ENCODE measurements at places on chromosomes 16 and 17. TPM values are rescaled to one million over a fixed set of nuclear protein-coding genes. Genes with fewer than 3 reads are reported as not detected.

NPW gene
- polyA plus RNA-seq, result 10.3 TPM

AIPL1 gene
- polyA plus RNA-seq, result 0.10 TPM

KCNH4 gene
- polyA plus RNA-seq, result not detected

HS3ST3B1 gene
- polyA plus RNA-seq, result 32.7 TPM

SLC47A2 gene
- 5.8 TPM for polyA plus RNA-seq

CHMP6 gene
- polyA plus RNA-seq, result 30.2 TPM

C16orf92 gene
- polyA plus RNA-seq, result not detected

GNG13 gene
- polyA plus RNA-seq, result 0.37 TPM

NLRC3 gene
- 2.2 TPM for polyA plus RNA-seq

RNFT1 gene
- 24.1 TPM for polyA plus RNA-seq

CCL8 gene
- polyA plus RNA-seq, result 0.05 TPM

ASPA gene
- polyA plus RNA-seq, result 34.0 TPM

MYH13 gene
- polyA plus RNA-seq, result 0.25 TPM

- DNase-seq, result no peak
Observed at GRCh38 chr17:80876950-80877728, 114.5 kb upstream of the CHMP6 start.

GRCh38 chr16:87636050-87636684, 33.9 kb downstream of the JPH3 start:
- no peak for DNase-seq

DNA sequence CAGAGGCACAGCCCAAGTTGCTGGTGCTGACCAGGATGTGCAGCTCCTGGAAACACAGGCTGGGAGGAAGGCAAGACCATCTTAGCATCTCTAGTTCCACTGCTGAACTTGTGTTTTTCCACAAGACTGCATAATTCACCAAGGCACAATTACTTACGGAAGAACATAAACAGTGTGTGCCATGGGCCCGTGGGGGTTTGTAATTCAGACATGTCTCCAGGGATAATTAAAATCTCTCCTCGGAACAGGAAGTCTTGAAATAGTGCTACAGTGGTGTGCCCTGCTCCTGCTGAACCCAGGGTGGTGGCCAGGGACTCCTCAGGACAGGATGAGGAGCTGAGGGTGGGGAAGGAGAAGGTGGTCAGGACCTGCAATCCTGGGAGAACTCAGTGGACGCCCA, 188.2 kb downstream of the CCT6B start:
- DNase-seq, result no peak

GRCh38 chr16:76784530-76784929, 406.5 kb upstream of the MON1B start:
- DNase-seq, result no peak

- peak; percentile 12 for DNase-seq
Observed at GRCh38 chr17:62572888-62573401, 54.5 kb upstream of the MRC2 start.

DNA sequence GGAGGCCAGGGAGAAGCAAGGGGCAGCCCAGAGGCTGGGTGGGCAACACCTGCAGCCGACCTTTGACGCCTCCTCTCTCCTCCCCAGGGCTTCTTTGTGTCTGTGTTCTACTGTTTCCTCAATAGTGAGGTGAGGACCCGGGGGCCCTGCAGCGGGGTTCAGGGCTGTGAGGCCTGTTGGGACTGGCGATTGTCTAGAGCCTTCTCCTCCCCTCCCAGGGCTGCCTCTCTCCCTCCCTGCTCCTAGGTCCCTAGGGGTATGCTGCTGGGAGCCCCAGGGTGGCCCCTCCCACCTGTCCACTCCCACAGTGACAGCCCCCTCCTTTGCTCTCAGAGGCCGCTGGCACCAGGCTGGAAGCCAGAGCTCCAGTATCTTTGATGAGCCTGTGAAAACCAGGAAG, 10.8 kb upstream of the SPPL2C start:
- DNase-seq, result no peak

GRCh38 chr17:49578952-49579500, 3.4 kb downstream of the NXPH3 start:
- DNase-seq, result no peak

- no peak for DNase-seq
Observed at GRCh38 chr16:56362057-56362655, 63.2 kb downstream of the AMFR start.

GRCh38 chr16:4593086-4593485, 21.6 kb downstream of the UBALD1 start:
- DNase-seq, result no peak

GRCh38 chr17:39738983-39739884, 1.5 kb downstream of the GRB7 start:
- peak; percentile 55 for DNase-seq

DNA sequence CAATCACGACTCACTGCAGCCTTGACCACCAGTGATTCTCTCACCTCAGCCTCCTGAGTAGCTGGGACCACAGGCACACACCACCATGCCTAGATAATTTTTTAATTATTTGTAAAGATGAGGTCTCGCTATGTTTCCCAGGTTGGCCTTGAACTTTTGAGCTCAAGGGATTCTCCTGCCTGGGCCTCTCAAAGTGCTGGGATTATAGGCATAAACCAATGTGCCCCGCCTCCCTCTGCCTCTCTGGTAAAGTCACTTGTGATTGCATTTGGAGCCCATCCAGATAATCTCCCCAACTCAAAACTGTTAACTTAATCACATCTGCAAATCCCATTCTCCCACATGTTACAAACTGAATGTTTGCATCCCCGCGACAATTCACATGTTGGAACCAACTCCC, 11.8 kb upstream of the PECAM1 start:
- no peak for DNase-seq

DNA sequence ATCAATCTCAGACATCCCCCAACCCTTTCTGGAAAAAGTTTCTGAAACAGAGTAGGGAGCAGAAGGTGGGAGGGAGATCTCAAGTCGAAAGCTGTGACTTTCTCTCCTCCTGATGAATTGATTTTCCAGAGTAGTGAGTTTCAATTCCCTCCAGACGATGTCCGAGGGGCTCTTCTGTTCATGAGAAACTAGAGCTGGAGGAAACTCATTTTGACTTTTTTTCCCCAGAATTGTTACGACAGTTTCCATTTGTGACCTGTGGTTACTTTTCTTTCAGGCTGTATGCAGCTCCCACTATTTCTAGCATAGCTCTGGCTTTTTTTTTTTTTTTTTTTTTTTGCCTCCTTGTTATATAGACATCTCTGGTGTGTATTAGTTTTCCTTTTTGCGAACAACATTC, 422.1 kb upstream of the SALL1 start:
- no peak for DNase-seq

DNA sequence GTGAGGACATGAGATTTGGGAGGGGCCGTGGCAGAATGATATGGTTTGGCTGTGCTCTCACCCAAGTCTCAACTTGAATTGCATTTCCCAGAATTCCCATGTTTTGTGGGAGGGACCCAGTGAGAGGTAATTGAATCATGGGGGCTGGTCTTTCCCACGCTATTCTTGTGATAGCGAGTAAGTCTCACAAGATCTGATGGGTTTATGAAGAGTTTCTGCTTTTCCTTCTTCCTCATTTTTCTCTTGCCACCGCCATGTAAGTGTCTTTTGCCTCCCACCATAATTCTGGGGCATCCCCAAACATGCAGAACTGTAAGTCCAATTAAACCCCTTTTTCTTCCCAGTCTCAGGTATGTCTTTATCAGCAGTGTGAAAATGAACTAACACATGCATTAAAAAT, 40.6 kb downstream of the CCT6B start:
- no peak for DNase-seq

GRCh38 chr16:2992383-2993081, 12.3 kb upstream of the PKMYT1 start:
- DNase-seq, result no peak

DNA sequence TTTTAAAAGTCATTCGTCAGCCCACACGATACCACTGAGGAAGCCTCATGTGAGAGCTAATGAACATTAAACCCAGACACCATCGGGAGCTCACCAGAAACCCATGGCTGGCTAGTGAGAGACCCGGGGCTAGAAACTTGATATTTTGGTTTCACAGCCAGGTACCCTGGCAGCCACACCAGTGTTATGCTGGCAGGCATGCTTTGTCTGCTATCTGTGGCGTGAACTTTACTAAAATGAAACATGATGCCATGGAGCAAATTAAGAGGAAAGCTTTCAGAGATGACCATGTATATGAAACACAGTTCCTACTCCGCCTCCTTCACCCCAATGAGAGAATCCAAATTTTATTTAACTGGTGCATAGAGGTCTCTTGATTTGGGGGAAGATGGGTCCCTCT, 291.2 kb downstream of the IRX3 start:
- no peak for DNase-seq

- no peak for DNase-seq
Observed at GRCh38 chr17:52178012-52178411, 19.5 kb upstream of the CA10 start.

GRCh38 chr17:68577497-68577821, 23.7 kb downstream of the FAM20A start:
- no peak for DNase-seq

- no peak for DNase-seq
Observed at GRCh38 chr17:82647593-82648164, 565 bp downstream of the WDR45B start.

DNA sequence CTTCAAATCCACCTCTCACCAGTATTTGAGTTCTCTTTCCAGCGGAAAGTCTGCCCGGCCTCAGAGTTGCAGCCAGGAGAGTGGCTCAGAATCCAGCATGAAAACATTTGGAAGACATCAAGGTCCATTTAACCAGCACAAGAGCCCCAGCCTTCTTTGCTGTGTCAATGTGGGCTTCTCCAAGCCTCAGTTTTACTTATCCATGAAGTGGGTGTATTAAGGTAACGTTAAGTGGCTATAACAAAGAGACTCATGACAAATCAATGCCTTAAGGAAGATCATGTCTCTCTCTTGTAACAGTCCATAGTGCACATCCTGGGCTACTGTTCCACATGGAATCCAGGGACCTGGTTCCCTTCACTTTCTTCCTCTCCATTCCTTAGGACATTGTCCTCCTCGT, 959 bp upstream of the SPPL2C start:
- DNase-seq, result no peak

GRCh38 chr16:6229186-6229585, 1103.5 kb upstream of the RBFOX1 start:
- no peak for DNase-seq

GRCh38 chr17:71976011-71976649, 144.7 kb upstream of the SOX9 start:
- peak; percentile 1 for DNase-seq

DNA sequence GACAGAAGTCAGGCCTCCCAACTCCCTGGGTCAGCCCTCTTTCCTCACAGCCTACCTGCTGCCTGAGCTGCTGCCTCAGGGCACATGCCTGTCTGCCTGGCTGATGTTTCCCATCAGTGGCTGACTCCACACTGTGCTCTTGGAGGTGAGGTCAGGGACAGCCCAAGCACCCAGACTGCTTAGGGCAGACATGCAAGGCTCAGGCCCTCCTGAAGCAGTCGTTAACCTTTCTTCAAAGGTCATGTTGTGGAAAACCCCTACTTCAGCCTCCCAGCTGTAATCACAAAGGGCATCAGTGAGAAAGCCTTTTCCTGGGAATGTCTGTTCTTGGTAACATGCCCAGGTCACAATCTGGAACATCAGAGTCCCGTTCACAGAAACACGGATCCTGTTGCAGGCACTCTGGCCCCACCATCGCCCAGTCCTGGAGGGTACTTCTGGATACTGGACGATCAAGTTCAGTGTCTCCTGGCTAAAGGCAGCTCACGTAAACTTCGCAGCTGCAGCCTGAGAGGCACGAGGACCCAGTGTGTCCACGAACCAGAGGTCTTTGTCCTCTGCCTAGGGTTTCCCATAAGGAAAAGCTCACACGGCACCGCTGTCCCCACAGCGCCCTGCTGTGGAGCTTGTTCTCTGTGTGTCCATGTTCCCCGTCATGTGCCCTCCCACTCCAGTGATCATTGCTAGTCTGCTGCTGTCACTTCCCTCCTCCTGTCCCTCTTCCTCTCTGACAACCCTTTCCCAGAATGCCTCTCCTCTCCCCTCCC, 54.9 kb downstream of the GNAO1 start:
- DNase-seq, result no peak

DNA sequence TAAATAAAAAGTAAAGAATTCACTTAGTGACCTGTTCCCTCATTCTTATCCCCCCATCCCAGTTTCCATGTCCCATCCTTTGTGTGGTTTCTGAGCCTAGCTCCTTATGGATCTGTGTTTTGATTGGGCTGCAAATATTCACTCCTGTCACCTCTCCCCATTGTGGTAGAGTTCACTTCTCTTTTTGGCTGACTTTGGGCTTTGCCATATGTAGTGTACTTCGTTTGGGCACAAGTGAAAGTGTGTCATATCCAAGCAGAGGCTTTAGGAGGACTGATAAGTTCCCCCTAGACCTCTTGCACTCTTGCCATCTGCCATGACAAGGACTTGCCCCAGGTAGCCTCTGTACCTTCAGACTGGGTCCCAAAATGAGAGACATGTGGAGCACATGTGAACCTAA, 13.0 kb upstream of the DHRS7B start:
- no peak for DNase-seq

- DNase-seq, result no peak
Observed at GRCh38 chr16:10729104-10730048, 14.3 kb upstream of the NUBP1 start.

DNA sequence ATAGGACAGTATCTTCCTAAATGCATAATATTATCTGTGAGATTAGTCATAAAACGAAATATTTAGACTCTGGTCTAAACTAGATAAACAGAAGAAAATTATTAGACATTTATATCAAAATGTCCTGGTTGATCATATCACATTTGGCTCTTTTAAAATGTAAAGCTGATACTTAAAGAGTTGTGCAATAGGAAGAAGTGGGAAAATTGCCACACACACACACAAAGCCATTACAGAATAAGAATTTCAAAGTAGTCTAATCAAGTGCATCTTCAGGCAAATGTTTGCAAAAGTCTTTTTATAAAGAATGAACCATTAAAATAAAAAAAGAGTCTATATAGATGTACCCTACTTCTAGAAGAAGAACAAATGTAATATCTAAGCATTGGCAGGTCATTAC, 301.7 kb downstream of the KIF2B start:
- no peak for DNase-seq

All from right renal pelvis (tissue), 4 donors.